ENCODE measurements at places on chromosomes 3 and 15.

GRCh38 chr3:167054926-167055325 lies 325.2 kb downstream of the ZBBX start:
- DNase-seq: no peak

- no peak for DNase-seq
Measured at GRCh38 chr15:86353213-86353612, 273.5 kb downstream of the AGBL1 start.

GRCh38 chr3:197600796-197601565 lies 45.2 kb upstream of the BDH1 start:
- DNase-seq: no peak

- DNase-seq: no peak
Measured at GRCh38 chr15:67762610-67763368, 62.5 kb upstream of the SKOR1 start.

DNA sequence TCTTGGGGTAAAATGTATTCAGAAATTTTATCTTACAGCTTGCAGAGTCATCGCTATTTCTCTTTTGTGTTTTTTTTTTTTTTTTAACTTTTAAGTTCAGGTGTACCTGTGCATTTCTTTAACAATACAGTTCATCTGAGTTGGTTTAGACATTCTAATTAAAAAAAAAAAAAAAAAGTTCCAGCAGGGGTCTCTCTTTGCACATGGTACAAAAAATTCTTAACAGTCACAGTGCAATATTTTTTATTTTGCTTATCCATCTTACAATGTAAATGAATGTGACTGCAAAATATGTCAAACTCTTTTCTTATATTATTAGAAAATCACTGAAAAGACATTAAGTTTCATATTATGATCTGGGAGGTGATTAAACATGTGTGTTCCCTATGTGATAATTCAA lies 47.5 kb upstream of the SLC9A9 start:
- peak; percentile 17 for DNase-seq

DNA sequence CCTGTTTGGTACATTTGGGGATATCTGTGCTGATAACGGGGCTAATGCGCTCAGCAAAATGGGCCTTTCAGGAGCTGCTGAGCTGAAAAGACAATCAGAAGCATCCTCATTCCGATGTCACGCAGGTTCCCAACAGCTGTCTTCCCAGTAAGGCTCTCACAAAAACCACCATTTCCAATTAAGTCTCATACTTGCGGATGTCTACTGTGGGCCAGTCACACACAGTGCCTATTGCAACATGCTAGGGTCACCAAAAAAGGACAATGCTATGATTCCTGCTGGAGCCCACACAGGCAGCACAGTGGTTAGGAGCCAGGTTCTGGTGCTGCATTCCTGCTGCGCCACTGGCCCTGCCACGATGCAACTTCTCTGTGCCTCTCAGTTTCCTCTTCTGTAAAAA lies 16.4 kb upstream of the LDHAL6B start:
- no peak for DNase-seq

GRCh38 chr15:57895291-57895690 lies 170.2 kb downstream of the ALDH1A2 start:
- no peak for DNase-seq

- DNase-seq: no peak
Measured at GRCh38 chr3:146468234-146468633, 1.1 kb downstream of the PLSCR2 start.

GRCh38 chr15:100781961-100782530 lies 97.6 kb upstream of the ALDH1A3 start:
- no peak for DNase-seq

DNA sequence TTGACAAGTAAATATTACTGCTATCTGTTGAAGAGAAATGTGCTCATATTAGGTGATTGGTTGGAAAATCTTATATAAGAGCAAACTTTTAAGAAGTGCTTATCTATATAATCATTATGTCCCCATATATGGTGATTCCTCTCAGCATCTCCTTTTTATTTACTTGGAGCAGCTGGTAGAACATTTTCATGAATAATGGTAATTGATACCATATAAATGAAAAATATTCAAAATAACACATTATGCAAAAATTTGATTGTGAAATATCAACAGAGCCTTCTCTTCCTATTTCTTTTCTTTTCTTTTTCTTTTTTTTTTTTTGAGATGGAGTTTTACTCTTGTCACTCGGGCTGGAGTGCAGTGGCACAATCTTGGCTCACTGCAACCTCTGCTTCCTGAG lies 56.2 kb downstream of the ROBO2 start:
- no peak for DNase-seq

DNA sequence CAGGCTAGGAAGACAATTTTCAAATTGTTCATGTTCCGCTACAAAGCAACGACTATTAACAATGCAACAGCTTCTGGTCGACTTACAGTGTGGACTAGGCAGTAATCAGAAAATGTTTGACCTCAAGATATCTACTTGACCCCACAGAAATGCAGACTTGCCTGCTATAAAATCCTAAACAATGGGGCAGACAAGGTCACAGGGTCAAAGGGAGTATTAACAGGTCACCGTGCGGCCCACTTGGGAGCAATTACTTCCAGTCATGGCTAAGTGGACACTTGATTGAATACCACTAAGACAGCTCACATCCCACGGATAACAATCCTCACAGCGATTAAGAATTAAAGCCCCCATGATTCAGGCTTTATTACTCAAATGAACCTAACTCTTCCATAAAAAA lies 58.9 kb downstream of the FOXP1 start:
- DNase-seq: no peak

DNA sequence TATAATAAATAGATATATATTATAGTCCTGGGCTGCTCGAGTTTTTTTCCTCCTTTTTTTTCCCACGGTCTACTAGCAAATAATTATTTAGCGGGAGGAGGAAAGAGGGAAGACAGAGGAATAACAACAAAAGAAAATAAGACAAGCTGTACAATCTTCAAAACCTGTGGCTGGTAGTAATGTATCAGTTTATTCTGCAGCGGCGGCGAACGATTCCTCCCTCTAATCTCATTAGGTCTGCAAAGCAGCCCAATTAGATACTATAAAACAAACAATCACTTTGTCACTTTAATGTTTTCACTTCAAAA lies 390 bp upstream of the TLE3 start:
- DNase-seq: peak; percentile 73

GRCh38 chr15:73796331-73796831 lies 43.2 kb upstream of the INSYN1 start:
- no peak for DNase-seq

- DNase-seq: no peak
Measured at GRCh38 chr15:70276401-70276800, 178.7 kb upstream of the TLE3 start.

Data from SW480 (cell line).